ENCODE measurements at places on chromosomes 5 and 9. TPM values are rescaled to one million over a fixed set of nuclear protein-coding genes. Genes with fewer than 3 reads are reported as not detected.

- no peak for DNase-seq
Observed at GRCh38 chr9:131818089-131818488, 78.2 kb upstream of the RAPGEF1 start.

DNA sequence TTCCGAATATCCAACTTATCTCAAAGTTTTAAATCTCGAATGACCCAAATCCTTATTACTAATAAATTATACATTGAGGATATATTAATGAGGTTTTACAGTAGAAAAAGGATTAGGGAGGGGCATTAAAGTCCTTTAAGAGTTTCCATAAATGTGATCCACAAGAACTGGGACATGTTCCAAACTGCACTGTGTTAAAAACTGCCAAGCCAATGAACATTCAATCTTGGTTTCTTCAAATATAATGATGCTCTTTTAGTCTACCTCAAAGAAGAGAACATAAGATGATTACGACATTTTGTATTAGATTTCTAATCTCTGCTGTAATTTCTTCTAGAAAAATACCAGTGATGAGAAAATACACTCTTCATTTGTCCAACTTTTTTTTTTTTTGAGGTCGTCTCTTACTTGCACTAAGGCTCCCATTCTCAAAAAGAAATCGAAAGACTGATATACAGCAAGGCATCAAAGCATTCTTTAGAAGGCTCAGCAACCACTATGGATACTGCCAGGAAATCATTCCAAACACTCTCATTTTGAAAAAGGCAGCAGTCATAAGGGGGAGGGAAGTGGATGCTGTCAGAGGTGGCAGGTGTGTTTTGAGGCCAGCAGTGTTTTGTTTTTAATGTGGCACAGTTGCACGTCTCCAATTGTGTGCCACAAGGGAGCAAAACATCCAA, 1.7 kb downstream of the PTAR1 start:
- DNase-seq, result no peak

DNA sequence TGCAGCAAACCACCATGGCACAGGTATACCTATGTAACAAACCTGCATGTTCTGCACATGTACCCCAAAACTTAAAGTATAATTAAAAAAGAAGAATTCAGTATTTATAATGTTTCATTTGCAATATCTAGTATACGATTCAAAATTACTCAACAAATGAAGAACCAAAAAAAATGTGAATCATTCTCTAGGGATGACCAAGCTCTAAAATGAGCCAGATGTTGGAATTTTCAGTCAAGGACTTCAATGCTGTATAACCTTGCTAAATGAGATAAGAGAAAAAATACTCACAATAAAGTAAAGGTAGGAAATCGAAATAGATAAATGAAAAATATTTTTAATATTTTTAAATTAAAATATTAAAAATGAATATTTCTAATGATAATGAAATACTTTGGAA, 108.7 kb upstream of the ADRA1B start:
- no peak for DNase-seq

Gene FOXD4
- 1.2 TPM for total RNA-seq

DNA sequence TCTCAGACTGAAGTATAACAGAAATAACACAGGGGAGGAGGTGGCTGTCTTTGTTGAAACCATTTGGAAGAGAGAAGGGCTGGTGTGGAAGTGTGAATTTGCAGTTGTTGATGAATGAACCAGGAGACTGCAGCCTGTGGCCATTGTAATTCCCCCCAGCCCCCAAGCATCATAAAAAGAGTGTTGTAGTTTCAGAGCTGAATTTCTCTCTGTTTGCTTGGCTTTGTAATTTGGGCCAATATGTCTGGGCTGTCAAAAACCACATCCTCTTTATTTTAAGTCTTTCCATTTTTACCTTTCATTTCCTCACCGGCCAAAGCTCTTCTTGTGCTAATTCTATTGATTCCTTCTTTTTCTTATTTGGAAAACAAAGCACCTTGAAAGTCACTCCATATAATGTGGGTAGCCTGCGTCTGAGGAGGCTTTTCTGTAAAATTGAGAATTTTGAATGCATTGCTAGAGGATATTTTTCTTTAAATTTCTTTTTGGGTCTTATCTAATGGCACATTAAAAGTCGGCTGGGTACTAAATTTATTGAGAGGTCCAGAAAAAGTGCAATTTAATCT, 383.3 kb downstream of the OSTF1 start:
- no peak for DNase-seq

Gene PCDHGA9
- 1.1 TPM for total RNA-seq

- peak; percentile 21 for DNase-seq
Observed at GRCh38 chr5:149666212-149666852, 63.8 kb upstream of the PPARGC1B start.

DNA sequence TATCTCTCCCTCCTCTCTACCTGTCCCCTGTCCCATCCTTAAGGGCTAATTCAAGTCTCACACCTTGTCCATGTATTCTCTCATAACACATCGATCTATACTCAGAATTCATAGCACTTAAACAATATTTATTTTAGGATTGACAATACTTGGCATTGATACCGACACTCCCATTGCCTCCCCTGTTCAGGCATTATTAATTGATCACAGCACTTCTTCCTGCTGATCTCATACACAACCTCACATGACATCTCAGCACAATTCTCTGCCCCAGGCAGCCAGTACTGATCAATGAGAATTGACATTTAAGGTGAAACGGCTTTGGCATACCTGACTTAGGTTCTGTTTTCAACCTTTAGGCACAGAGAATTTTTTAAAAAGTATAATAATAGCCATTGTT, 582.4 kb upstream of the BRINP1 start:
- no peak for DNase-seq
